ENCODE measurements at places on chromosomes 7 and 10. TPM values are rescaled to one million over a fixed set of nuclear protein-coding genes. Genes with fewer than 3 reads are reported as not detected.

The CALCR gene
- total RNA-seq, result not detected

The SSC4D gene
- total RNA-seq, result 0.46 TPM

The SFTPD gene
- total RNA-seq, result not detected

The COL13A1 gene
- 47.5 TPM for total RNA-seq

The GPNMB gene
- total RNA-seq, result 0.33 TPM

The SPDYE8 gene
- total RNA-seq, result not detected

The NAMPT gene
- total RNA-seq, result 133 TPM

The EXOC4 gene
- 69.6 TPM for total RNA-seq

The GTF2IRD2 gene
- total RNA-seq, result 10.0 TPM

The OR2A12 gene
- not detected for total RNA-seq

The CCDC186 gene
- total RNA-seq, result 13.4 TPM

The CROT gene
- total RNA-seq, result 6.6 TPM

The GNGT1 gene
- not detected for total RNA-seq

The CDNF gene
- total RNA-seq, result 0.99 TPM

The FKBP6 gene
- not detected for total RNA-seq

The HOXA3 gene
- total RNA-seq, result 12.0 TPM

The SEMA3C gene
- 0.18 TPM for total RNA-seq

The PRLHR gene
- total RNA-seq, result not detected

The ANKRD26 gene
- total RNA-seq, result 7.2 TPM

The C10orf90 gene
- total RNA-seq, result not detected

The GIMAP8 gene
- total RNA-seq, result 67.5 TPM

The KLHL7 gene
- total RNA-seq, result 29.0 TPM

The SPDYE5 gene
- total RNA-seq, result 0.16 TPM

The GPR141 gene
- total RNA-seq, result not detected

The IFIT3 gene
- total RNA-seq, result 3.1 TPM

The PRSS2 gene
- not detected for total RNA-seq

The SFXN2 gene
- 13.1 TPM for total RNA-seq

The GJC3 gene
- not detected for total RNA-seq

The POLD2 gene
- total RNA-seq, result 96.5 TPM
